CD4-positive, alpha-beta T cell treated with Interleukin-1 beta for 1 hour (primary cell): ENCODE measurements at places on chromosomes 1 and 21.

- DNase-seq = no peak
Measured at GRCh38 chr1:248850124-248850523, 8.8 kb downstream of the ZNF692 start.

DNA sequence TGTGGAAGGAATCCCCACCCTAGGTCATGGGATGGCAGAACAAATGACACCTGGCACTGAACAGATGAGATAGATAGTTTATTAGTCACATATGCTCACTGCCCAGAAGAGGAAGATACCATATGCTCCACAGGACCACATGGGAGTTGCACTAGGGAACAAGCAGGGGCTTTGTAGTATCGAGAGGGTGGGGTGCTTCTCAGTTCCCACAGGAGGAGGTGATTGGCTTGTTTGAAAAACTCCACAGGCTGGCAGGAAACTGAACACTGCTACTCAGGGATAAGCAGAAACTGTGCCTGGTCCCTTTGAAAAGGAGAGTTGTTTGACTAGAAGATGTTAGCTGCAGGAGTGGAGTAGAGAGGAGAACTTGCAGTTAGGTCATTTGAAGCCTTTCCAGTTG lies 31.9 kb upstream of the RXRG start:
- no peak for DNase-seq

GRCh38 chr1:223775711-223776074 lies 63.4 kb downstream of the CAPN2 start:
- no peak for DNase-seq

GRCh38 chr1:5927506-5928370 lies 64.5 kb downstream of the NPHP4 start:
- no peak for DNase-seq

DNA sequence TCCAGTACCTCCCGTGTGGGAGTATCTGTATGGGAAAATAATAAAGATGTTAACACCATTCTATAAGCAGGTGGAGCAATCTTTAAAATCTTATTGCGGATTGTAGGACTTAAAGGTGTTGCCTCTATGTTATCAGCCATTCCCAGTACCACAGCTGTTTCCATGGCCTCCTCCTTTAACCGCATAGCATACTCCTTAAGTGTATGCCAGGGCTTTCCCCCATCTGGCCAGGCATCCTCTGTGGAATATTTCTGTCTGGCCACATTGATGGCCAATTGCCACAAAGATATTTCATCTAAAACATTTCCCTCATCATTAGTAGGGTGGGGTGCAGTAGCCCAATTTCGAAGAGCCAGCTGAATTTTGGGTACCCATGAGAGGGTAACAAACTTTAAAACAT lies 7.3 kb upstream of the STUM start:
- DNase-seq = no peak

- DNase-seq = no peak
Measured at GRCh38 chr1:182330303-182330702, 61.3 kb downstream of the GLUL start.

DNA sequence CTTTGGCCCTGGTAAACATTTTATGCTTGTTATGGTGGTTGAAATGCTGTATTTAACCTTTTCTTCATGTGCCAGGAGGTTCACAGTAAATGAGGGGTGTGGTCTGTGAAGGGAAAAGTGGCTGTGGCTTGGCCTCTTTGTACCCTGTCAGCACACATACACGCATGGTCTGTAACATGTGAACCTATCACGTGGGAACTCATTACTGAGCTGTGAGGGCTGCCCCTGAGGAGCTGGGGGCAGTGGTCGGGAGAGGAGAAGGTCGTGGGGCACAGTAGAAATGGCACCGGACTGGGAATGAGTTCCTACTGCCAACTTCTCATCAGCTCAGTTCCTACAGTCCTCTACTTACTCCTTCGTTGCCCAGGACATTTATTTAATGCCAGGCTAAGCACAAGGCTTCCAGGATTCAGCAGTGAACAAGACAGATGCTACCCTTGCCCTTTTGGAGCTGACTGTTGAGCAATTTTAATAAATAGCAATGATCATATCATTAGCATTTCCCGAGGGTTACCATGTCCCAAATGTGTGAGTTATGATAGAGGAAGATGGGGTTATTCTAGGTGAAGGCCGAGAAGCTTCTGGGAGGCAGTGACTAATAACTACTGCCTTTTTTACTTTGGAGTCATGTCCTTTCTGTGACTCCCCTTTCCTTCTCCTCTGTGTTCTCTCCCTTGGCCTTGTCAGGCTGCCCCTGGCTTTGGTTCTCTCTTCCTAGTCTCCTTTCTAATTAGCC lies 38.8 kb downstream of the DDR2 start:
- no peak for DNase-seq

- no peak for DNase-seq
Measured at GRCh38 chr1:205746757-205747412, 3.1 kb downstream of the NUCKS1 start.

GRCh38 chr1:116722016-116722838 lies 32.0 kb upstream of the CD2 start:
- DNase-seq = no peak

- DNase-seq = no peak
Measured at GRCh38 chr1:84715342-84716019, 25.2 kb upstream of the SSX2IP start.

- no peak for DNase-seq
Measured at GRCh38 chr1:109969146-109969829, 15.3 kb upstream of the AHCYL1 start.

DNA sequence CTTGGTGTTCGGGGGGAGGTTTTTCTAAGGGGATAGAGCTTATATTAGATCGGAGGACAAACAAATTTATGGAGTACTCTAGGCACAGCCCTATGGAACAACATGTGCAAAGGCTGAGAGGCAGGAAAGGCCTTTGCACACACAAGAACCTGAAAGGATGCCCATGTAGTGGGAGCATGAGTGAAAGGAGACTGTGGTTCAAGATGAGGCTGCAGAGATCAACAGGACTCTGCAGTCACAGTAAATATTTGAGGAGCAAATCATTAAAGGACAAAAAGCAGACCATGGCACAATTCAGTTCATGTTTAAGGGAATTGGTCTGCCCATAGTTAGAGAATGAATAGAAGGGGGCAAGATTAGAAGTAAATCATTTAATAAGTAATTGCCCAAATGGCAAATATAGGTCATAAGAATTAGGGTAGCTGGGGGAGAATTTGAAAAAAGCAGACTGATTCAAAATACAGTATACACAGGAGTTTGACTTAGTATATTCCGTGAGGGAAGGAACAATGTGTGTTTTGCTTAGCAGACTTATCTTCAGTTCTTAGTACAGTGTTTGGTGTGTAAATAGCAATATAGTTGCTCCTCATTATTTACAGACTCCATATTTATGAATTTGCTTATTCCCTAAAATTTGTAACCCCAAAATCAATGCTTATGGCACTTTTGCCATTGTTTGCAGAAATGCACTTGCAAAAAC lies 268.1 kb downstream of the SEC16B start:
- no peak for DNase-seq

DNA sequence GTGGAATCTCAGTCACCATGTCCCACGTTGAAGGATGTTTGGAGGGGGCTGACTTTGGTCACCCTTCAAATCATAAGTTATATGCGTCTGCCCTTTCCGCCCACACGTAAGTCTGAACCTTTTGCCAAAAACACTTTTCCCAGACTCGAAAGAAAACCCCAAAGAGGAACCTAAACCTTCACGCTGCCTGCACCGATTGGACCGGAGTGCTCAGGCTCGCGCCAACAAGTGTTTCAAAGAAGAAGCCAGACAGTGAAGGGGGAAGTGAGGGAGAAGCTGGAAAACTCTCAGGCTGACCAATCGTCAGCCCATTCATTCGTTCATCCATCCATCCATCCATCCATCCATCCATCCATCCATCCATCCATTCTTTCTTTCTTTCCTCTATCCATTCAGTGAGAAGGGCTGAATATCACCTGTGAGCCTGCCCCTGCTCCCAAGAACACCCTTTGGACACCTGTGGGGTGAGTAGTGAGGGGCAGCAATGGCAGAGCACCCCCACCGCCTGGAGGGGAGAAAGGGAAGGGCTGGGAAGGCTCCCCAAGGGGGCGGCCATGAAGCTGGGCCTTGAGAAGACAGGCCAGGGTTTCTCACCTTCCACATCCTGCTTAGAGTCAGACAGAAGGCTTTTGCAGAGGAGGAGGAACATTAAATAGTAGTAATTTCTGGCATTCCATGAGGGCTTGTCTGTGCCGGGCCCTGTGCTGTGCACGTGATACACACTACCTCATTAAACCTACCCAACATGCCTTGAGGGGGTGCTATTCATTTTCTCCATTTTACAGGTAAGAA lies 27.1 kb upstream of the RUNX3 start:
- DNase-seq = no peak

DNA sequence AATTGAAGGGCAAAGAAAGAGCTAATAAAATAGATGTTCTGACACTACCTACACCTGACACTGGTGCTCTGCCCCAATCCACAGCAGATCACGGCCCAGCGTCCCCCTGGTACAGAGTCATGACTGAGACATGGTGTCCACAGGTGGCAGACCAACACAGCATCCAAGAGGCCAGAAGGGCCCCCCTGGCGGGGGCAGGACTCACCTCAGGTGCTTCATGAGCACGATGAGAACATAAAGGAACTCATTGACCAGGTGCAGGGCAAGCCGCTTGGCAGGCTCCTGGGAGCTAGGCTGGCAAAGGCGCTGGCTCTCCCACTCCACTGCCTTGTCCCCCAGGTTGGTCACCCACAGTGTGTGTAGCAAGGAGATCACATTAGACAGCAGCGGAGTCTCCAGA lies 20.4 kb downstream of the MRAP start:
- DNase-seq = no peak

- no peak for DNase-seq
Measured at GRCh38 chr1:4963251-4963650, 308.8 kb downstream of the AJAP1 start.

GRCh38 chr1:37602750-37603694 lies 7.3 kb upstream of the GNL2 start:
- peak; percentile 62 for DNase-seq

DNA sequence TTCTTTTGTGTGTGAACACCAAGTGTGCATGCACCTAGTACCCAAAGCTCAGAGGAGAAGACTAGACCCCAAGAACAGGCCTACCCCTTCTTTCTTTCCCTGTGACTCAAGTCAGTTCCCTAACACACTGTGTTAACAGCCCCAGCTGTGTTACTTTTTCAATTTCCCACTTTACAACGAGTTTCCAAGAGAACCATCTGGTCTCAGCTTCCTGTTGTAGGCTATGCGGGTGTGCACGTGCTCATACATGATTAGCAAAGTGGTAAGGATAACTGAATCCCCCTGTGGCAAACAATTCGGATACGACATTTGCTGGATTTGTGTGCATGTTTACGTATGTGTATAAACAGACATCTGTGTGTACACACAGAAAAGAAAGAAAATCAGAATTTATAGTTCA lies 17.9 kb downstream of the IFNAR2 start:
- DNase-seq = no peak

- DNase-seq = peak; percentile 31
Measured at GRCh38 chr1:167221126-167221737, 546 bp downstream of the POU2F1 start.

DNA sequence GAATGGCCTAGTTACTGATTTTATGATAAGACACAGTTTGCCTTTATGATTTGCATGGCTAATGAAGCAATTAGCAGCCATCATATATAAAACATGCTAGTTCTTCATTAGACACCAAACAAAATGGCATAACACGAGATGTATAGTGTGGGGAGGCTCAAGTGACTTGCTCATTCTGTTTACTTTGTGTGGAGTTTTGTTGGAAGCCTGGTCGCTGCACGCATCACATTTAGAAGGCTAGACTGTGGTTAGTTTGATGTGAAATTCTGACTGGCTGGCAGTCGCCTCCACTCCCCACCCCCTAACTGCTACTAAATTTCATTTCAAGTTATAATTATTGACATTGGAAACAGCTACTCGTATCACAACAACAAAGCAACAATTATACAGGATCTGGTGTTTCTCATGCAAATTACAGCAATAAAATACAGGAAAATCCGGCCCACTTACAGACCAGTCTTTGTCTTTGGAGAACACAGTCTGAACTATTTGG lies 356.1 kb downstream of the LMO4 start:
- DNase-seq = no peak

- no peak for DNase-seq
Measured at GRCh38 chr1:3673381-3674099, 21.2 kb downstream of the TP73 start.

DNA sequence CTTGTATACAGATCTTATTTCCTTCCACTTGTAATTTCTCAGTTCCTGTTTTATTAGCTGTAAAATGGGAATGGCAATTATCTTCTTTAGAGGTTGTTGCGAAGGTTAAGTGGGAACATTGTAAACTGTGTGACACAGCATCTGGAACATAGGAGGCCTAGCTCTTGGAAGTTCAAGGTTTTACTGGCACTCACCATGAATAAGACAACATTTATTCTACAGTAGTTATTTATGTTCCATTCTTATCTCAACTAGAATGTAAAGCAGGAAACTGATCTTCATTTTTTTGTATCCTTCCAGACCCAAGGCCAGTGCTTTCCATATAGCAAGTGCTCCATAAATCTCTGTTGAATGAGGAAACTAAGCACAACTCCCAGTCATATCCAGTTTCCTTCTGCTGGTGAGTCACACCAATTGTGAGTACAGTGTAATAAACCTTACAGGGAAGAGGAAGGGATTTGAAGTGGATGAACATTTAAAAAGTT lies 1.4 kb downstream of the BCL10 start:
- no peak for DNase-seq

GRCh38 chr1:8947127-8947691 lies 1.5 kb downstream of the CA6 start:
- no peak for DNase-seq

- DNase-seq = no peak
Measured at GRCh38 chr1:243475966-243476365, 220.1 kb downstream of the SDCCAG8 start.

- DNase-seq = no peak
Measured at GRCh38 chr1:26020330-26020768, 1.2 kb upstream of the EXTL1 start.

DNA sequence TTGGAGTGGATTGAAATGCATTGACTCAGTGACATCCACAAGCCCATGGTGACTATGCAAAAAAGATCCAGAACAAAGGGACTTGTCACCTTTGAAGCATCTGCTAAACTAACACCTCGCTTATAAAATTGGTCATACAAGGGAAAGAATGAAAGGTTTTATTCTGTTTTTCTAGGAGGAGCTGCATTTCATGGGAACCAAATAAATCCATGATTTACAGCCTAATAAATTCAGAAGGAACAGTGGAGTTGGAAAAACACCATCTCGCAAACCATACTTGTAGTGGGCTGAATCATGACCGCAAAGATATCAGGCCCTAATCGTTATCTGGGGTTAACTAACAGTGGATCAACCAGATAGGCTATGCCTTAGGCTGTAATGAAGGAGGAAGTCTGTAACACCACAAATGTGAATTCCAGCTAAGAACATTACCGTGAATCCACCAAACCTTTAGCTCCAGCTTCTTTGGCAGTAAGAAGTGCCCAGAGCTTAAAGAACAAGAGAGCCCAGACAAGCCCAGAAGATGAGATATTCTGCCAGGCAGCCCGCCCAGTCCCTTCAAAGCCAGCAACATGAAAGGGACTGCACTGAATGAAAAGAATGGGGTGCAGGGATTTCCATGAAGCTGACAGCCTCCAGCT lies 27.4 kb downstream of the RSPH1 start:
- no peak for DNase-seq

GRCh38 chr1:202315576-202316168 lies 26.1 kb downstream of the UBE2T start:
- peak; percentile 68 for DNase-seq
